Urothelium cell line (cell line): ENCODE measurements at places on chromosomes 1 and 21.

- DNase-seq, result no peak
Measured at GRCh38 chr1:42944246-42944928, 14.3 kb downstream of the SLC2A1 start.

GRCh38 chr1:179937668-179938254, 16.8 kb upstream of the CEP350 start:
- no peak for DNase-seq

DNA sequence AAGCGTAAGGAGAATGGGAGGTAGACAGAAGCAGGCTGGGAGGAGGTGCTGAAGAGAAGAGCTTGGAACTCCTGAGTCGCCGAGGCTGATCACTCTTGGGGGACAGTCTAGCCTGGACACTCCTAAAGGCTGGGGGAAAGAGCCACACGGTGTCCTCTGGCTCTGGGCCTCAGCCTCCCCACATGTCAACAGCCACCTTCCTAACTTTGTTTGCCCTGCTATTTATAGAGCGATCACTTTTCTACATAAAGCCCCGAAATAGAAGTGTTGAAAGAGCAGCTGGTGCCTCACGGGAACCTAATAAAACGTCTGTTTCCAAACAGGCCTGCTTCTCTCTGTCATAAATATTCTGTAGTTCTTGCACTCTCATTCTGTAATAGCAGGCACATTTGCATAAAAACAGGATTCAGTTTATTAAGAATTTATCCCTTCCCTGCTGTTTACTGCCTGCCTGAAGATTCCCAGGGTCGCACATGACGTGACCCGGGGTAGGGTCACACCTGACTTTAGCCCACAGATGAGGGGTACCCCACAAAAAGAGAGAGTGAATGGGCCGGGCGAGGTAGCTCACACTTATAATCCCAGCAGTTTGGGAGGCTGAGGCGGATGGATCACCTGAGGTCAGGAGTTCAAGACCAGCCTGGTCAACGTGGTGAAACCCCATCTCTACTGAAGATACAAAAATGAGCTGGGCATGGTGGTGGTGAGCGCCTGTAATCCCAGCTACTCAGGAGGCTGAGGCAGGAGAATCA, 212.5 kb downstream of the TOMM20 start:
- DNase-seq, result no peak

DNA sequence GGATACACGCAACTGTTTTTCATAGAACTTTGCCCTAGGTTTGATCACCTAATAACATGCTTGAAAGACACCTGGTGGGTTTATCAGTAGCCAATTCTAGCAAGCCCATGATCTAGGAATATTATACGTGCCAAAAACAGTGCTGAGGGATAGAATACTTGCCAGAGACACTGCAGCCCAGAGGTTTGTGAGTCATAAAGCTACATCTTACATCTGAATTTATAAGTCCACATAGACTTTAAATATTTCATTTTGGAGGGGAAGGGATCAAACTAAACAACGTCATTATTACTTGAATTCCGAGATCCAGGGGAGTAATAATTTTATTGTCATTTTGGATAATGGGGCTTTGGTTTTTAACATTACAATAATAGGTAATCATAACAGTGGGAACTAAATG, 31.7 kb downstream of the RGL1 start:
- DNase-seq, result no peak

- DNase-seq, result no peak
Measured at GRCh38 chr21:32795802-32796559, 24.4 kb upstream of the PAXBP1 start.

DNA sequence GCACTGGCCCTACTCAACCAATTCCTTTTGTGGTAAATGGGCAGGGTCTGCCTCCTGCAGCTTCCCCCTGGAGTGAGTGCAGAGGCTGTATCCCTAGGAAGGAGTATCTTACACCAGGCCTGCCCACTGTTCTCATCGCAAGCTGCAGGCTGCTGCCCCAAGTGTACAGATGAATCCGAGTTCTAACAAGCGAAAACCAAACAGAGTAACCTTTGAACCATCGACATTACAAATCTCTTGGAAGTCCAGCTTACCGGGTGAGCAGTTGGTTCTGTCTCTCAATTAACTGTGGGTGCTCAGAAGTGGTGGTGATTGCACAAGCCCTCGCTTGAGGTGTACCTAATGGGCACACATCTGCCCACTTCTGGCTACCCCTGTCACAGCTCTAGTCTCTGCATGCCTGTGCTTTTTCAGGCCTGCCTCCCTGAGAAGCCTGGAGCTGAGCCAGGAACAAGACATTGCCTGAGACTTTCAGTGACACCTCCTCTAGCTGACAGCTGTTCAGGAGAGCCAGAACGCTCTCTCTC, 22.7 kb downstream of the INAVA start:
- no peak for DNase-seq

GRCh38 chr21:39178421-39178820, 4.8 kb downstream of the PSMG1 start:
- DNase-seq, result no peak

GRCh38 chr1:81144240-81144825, 656.4 kb upstream of the ADGRL2 start:
- DNase-seq, result no peak

DNA sequence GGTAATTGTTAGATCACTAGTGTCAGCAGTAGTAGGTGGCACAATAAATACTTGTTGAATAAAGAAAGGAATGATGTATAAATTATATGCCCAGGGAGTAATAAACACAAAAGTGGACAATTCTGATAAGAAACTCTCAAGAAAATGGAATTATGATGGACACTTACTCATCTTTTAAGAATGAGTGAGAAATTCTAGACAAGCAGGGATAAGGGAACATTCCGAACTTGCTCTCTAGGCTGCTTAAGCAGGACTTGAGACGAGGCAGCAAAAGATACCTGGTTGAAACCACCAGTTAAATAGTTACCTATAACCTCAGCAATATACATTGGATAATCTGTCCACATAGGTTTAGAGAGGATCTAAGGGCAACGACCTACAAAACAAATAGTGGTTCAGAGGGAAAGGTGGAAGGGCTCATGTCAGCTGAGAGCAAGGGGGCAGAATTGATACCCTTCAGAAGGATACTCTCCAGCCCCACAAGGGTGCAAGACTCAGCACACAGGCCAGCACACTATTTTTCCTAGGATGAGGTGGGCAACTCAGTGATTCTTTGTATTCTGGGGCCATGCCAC, 46.3 kb downstream of the XCL2 start:
- DNase-seq, result no peak

GRCh38 chr1:50415235-50416149, 7.8 kb downstream of the DMRTA2 start:
- no peak for DNase-seq

GRCh38 chr1:84143796-84144565, at the start of gene PRKACB:
TSS of gene PRKACB (plus strand) at chr1:84144271. CDS start at chr1:84144362, 91 bp downstream.
- no peak for DNase-seq

- DNase-seq, result no peak
Measured at GRCh38 chr1:53550201-53550741, 91.1 kb downstream of the DMRTB1 start.

GRCh38 chr1:20974069-20974468, 187.0 kb upstream of the HP1BP3 start:
- no peak for DNase-seq

GRCh38 chr1:218351391-218352074, 6.4 kb downstream of the TGFB2 start:
- peak; percentile 50 for DNase-seq

DNA sequence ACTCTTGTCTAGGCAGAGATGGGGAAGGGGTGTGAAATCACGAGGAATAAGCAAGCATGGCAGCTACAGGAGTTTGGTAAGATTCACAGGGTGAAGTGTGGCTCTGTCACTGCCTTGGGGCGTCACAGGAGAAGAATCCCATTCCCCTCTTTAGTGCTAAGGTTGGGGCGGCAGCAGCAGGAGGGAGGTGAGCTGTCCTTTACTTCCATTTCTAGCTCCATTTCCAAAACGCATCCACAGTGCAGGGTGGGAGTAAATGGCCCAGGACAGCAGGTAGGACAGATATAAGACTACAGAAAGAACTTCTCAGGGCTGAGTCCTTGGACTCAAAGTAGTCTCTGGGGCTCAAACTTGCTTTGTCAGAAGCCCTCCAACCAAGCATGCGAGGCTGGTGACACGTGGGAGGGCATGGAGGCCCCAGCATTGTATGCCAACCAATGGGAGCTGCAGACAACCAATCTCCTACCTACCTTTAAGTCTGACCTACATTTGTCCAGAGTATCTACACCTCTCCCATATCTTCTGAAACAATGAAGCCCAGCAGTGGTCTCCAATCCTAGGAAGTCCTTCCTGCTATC, 8.5 kb downstream of the MEF2D start:
- DNase-seq, result no peak

- DNase-seq, result no peak
Measured at GRCh38 chr1:161676958-161677689, 14.2 kb downstream of the FCGR2B start.

GRCh38 chr1:171973421-171973820, 132.1 kb downstream of the DNM3 start:
- no peak for DNase-seq

DNA sequence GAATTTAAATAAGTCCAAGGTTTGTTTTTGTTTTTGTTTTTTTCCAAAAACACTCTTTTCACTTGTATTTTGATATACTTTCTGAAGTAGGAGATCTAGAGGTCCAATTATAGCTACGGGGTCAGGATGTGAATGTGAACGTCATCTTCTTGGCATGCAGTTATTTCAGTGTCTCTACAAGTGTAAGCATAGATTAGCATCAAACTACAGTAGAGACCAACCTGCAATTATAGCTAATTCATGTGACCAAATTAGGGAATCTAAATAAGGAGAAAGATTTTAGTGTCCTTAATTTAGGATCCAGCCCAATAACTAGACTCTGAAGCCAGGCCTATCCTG, 107.3 kb upstream of the PALMD start:
- DNase-seq, result no peak

DNA sequence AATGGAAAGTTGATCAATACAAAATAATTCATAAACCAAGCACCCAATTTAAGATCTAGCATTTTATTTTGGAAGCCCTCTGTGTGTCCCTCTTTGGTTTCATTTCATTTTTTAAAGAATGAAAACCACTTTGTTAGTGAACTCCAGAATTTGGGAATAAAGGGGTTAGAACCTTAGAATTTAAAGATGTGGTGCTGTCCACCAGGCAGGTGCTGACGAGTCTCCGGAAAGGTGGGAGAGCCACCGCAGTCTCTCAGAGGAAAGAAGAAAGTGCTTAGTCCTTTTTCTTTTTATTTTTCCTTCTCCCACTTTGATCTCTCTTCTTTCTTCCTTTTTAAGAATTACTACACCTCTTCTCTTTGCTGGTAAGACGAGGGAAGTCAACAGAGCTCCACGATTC, 20.5 kb upstream of the HIVEP3 start:
- DNase-seq, result no peak

DNA sequence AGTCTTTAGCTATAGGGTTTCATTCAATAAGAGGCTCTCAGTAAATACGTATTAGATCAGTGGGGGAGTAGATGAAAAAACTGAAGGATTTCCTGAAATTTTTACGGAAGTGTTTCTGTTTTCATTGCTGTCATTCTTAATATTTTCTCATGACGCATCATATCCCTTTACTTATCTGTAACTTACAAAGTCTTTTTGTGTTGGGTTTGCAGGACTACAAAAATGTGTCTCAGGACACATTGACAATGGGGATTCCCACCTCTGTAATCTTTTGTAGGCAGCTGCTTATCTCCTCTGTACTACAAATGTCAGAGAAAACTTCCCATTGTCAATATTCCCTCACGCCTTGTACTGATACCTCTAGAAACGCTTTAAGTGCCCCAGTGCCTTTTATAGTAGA, 35.5 kb downstream of the CRP start:
- DNase-seq, result no peak

GRCh38 chr1:169853341-169853740, 40.4 kb downstream of the SCYL3 start:
- no peak for DNase-seq

DNA sequence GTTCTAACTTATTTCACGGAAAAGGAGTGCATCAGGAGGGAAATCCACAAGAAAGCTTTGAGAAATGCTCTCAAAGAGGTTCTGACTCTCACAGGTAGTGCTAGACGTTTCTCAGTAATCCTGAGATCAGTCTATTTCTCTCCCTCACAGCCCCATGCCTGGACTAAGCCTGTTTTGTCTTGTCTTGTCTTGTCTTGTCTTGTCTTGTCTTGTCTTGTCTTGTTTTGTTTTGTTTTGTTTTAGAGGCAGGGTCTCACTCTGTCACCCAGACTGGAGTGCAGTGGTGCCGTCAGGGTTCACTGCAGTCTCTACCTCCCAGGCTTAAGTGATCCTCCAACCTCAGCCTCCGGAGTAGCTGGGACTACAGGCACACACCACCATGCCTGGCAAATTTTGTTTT, 133.3 kb upstream of the SGIP1 start:
- no peak for DNase-seq

DNA sequence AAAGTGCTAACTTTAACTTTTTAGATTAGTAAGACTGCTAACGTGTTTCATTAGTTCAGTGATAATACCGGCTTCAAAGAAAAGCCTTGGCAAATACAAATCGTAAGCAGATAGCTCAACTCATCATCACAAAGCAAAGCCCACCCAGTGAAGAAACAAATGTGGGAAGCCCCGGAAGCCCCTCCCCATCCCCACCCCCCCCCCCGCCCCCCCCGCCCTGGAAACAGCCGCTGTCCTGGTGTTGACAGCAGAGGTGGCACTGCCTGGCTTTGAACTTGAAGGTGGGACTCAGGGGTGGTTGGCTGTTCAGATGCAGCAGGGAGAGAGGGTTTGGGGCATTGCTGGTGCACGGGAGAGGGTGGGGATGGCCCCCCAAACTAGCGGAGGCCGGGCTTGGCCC, 14.1 kb downstream of the PDXK start:
- no peak for DNase-seq

GRCh38 chr1:167668108-167668507, 38.1 kb downstream of the RCSD1 start:
- DNase-seq, result no peak

GRCh38 chr1:7223334-7224080, 438.3 kb downstream of the CAMTA1 start:
- no peak for DNase-seq

- no peak for DNase-seq
Measured at GRCh38 chr1:30888975-30889374, 19.6 kb downstream of the SDC3 start.

DNA sequence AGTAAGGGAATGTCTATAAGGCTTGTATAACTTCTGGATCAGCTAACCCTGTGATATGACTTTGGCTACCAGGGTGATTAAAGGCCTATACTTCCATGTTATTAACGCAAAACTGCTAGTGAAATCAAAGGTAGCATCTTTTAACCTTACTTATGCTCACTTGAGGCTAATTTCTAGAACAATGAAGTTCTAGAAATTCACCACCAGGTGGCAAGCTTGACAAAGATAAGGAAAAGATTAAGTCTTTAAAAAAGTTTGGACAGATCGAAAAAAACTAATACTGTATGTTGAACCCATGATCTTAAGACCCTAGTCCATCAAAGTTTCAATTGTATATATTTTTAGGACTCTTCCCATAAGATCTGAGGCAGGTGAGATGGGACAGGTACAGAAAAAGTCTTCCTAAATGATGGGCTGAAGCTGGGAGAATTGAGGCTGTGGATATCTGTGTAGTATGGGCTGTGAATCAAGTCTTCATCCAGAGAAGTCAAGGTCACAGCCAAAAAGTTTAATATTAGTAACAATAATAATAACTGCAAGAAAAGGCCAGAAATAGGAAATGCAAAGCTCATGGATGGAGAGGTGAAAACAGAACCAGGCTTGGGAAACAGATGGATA, 18.8 kb downstream of the KYAT3 start:
- peak; percentile 12 for DNase-seq

GRCh38 chr1:114347431-114348209, 163.4 kb downstream of the TRIM33 start:
- DNase-seq, result no peak

- DNase-seq, result no peak
Measured at GRCh38 chr1:168390271-168390670, 109.6 kb downstream of the TBX19 start.

GRCh38 chr1:56287721-56288120, 291.6 kb downstream of the PLPP3 start:
- DNase-seq, result no peak
